ENCODE measurements at places on chromosomes 3 and 15.

- DNase-seq = no peak
Observed at GRCh38 chr15:89760303-89761008, 9.4 kb upstream of the MESP1 start.

- DNase-seq = no peak
Observed at GRCh38 chr15:73326157-73326556, 42.6 kb downstream of the HCN4 start.

DNA sequence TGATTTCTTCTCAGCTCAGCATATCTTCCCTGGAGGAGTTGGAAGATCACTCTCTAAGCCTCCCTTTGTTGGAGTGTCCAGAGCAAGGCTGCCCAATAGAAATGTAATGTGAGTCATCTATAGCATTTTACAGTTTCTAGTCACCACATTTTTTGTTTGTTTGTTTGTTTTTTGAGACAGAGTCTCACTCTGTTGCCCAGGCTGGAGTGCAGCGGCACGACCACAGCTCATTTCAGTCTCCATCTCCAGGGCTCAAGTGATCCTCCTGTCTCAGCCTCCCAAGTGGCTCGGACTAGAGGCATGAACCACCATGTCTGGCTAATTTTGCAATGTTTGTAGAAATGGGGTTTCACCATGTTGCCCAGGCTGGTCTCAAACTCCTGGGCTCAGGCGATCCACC is 21.3 kb downstream of the KLHL6 start:
- no peak for DNase-seq

GRCh38 chr15:69926006-69926405 is 171.7 kb downstream of the TLE3 start:
- no peak for DNase-seq

- DNase-seq = no peak
Observed at GRCh38 chr15:36329592-36329991, 249.8 kb upstream of the CDIN1 start.

Data from SK-N-MC (cell line).